ENCODE measurements at places on chromosomes 11 and 22.

GRCh38 chr22:44352378-44353035 is 39.8 kb upstream of the SHISAL1 start:
- no peak for DNase-seq

DNA sequence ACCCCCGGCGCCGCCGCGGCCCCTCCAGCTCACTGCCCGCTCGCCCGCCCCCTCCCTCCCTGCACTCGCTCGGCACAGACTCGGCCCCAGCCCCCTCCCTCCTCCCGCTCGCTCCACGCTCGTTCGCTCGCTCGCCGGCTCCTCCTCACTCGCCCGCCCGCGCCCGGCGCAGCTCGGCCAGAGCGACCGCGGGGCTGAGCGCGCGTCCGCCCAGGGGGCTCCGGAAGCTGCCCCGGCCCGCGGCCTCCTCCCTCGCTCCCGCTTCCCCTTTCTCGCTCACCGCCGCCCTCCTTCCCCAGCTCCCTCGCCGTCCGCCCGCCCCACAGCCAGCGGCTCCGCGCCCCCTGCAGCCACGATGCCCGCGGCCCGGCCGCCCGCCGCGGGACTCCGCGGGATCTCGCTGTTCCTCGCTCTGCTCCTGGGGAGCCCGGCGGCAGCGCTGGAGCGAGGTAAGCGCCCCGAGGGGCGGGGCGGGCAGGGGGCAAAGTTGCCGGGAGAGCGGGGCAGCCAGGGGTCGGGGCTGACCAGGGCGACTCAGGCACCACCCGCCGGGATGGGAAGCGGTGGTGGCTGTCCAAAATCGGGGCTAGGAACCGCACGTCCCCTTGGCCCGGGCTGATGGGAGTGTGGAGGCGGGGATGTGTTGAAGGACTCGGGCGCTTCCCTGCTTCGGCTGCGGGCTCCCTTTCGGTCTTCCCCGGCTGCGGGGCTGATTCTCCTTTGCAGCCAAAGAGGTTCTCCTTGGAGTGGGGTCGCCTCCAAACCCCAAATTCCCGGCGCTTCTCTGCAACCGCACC is at the start of gene SEZ6L:
SEZ6L (plus strand) TSS at position 148 of the 797 bp plus-strand sequence; CDS start at position 356, 208 bp downstream.
- no peak for DNase-seq

GRCh38 chr11:27722953-27723344 is 22.7 kb upstream of the BDNF start:
- no peak for DNase-seq

DNA sequence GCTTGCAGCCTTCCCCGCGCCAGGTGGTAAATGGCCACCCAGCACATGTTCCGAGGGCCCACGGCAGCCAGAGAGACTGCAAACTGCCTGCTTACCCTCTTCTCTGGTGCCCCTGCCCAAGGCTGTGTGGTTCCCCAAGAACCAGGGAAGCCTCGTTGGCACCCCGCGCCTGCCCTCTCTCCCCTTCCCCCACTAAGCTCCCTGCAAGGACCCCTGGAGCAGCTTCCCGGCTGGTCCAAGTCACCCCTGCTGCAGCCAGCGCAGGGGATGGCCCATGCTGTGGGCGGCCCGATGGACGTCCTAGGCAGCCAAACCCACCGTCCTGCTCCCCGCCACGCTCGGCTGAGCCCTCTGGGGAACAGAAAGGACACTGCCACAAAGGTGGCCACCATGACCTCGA is 30.2 kb downstream of the MACROD1 start:
- DNase-seq: no peak

- no peak for DNase-seq
Measured at GRCh38 chr11:130183878-130184610, 24.5 kb downstream of the ST14 start.

GRCh38 chr11:97786961-97787360 is 1233.8 kb upstream of the CNTN5 start:
- DNase-seq: no peak

GRCh38 chr11:5580577-5580976 is at the start of gene OR52B6:
OR52B6 (plus strand) TSS chr11:5580877; CDS start chr11:5580877, 0 bp downstream.
- DNase-seq: no peak

DNA sequence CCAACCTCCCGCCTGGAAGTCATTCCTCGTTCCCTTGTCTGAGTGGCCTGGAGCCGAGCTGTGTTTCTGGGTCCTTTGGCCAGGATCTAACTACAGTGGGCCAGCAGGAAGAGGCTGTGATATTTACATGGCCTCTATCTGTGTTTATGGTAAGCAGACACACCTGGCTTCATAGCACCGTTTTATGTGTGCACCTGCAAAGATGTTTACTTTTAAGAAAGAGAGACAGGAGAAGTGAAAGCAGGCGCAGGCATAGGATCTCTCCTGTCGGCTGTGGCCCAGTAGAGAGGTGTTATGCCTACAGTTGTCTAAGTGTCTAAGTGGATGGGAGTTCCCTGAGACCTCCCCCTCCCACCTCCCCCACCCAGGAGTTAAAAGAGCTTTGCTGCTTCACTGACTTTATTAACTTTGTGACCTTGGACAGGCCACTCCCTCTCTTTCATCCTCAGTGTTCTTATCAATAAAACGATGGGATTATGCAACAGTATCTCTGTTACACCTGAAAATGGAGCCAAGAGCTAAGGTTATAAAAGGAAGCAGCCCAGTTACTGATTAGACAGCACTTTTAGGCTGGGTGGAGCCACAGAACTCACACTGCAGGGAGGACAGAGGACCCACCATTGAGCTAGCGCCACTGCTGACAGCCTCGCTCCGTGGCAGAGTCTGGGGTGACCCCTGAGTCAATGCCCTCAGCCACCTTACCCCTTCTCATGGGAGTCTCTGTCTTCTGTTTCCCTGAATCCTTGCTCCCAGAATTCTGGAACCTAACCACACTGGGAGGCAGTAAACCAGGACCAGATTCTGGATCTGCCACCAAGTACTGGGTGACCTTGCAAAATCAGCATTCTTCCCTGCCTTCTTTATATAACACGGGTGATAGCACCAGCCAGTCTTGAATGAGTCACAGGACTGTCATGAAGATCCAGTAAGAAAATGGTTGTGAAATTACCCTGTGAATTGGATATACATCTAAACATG is 22.0 kb downstream of the ST14 start:
- DNase-seq: no peak

DNA sequence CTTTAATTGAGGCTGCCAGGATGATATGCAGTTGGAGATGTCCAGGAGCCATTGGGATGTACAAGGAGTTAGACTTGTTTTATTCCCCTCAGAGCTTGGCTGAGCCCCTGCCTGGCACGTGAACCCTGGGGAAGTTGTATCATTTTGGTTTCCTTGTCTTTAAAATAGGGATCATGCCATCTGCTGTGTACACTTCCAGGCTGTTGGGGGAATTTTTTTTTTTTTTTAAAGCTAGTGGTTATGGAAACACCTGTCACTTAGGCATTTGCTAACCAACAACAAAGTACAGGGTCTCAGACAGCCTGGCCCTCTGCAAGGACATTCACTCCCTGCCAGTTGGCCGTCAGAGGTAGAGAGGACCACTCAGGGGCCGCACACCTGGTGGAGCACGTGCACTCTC is 8.5 kb upstream of the RAB1B start:
- no peak for DNase-seq

GRCh38 chr22:35076630-35077029 is 10.7 kb downstream of the ISX start:
- no peak for DNase-seq

- no peak for DNase-seq
Measured at GRCh38 chr11:66546368-66546965, at the start of gene ACTN3. ACTN3 (plus strand) TSS chr11:66546903; CDS start chr11:66546938, 35 bp downstream.

DNA sequence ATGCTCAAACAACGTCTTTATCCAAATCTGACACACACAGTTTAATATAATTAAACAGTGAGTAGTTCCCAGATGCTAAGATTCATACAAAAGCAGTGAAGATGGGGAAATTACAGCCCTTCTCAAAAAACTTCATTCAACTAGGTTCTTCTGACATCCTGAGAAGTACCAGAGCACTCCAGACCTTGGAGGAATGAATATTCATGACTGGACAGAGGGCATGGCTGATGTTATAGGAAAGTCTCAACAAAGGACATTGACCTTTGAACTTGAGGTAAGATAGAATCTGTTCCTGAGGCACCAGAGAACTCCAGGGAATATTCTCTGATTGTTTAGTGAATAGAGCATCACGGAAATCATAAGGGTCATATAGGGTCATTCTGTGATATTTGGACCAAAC is 106.4 kb upstream of the SLC5A12 start:
- no peak for DNase-seq

- no peak for DNase-seq
Measured at GRCh38 chr11:35994421-35994820, 50.6 kb downstream of the LDLRAD3 start.

DNA sequence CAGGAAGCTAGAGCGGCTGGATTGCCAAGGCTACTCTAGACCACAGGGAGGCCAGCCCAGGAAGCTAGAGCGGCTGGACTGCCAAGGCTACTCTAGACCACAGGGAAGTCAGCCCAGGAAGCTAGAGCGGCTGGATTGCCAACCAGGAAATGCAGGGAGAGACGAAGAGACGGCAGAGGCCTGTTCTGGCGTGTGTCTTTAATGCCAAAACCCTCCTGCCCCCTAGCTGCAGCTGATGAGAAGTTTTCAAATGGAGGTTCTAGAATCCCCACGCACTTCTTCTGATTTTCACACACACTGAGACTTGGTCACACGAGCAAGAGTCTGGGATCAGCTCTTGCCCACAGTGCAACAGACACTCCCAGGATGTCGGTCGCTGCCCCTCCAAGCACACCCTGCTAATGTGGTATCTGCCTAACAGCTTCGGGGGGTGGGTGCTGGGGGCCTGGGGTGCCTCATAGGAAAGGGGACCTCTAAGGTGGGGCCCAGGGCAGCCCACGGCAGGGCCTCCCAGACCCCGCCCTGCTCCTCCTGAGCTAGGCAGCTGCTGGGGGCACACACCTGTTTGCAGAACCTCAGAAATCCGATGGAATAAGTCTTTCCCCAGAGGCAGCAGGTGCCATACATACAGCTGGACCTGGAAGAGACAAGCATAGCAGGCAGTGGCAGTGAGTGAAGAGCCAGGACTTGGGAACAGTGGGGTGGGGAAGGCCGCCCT is 28.5 kb downstream of the MAFF start:
- no peak for DNase-seq

DNA sequence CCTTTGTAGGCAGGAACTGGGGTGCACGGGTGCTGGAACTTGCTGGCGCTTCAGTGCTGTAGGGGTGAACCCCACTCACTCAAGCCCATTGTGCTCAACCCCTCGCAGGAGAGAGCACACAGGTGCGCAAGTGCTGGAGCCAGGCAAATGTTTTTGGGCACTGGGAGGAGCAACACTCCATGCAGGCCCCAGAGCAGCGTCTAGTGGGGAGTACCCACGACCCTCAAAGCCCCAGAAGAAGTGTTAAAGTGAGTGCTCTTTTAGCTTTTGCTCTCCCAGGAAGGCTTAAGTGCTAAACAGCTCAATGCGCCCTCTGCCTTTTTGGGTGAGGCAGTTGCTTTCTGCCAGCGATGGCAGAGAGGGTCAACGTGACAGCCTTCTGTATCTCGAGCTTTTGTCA is 282.2 kb upstream of the ARHGAP42 start:
- DNase-seq: no peak

DNA sequence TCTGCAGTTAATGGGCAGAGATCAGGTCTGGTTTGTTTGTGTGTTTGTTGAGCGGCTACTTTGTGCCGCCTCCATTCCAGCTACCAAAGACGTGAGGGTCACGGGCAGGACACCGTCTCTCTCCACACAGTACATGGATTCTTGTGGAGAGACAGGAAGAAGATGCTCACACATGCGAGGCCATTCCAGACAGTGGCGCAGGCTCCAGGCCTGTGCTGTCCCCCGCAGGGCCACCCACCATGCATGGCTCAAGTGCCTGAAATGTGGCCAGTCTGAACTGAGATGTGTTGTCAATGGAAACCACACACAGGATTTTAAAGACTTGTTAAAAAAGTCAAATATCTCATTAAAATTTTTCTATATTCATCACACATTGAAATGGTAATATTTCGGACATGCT is 848.3 kb downstream of the TBC1D22A start:
- no peak for DNase-seq

DNA sequence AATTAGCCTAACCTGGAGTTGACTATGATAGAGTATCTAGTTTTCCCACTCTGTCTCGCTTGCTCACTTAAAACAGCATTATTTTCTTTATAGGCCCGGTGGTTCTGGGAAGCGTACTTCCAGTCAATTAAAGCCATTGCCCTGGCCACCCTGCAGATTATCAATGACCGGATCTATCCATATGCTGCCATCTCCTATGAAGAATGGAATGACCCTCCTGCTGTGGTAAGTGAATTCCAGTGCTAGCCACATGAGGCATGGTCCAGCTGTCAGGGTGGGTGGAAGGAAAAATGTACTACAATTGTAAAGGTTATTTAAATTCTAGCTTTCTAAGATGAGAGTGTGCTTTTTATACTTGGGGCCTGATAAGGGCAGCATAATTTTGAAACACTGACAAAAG is 76.0 kb downstream of the EXT2 start:
- no peak for DNase-seq

GRCh38 chr11:86396396-86396795 is 21.7 kb downstream of the CCDC81 start:
- DNase-seq: no peak

GRCh38 chr11:124536520-124536919 is 6.9 kb downstream of the OR8B12 start:
- DNase-seq: no peak

Data from stimulated activated CD8-positive, alpha-beta memory T cell treated with anti-CD3 and anti-CD28 coated beads, Interleukin-4, amount 100 ng/mL, for 1 hour (primary cell).